Psoas muscle (tissue), 8 donors: ENCODE measurements at places on chromosomes 2 and 18. TPM values are rescaled to one million over a fixed set of nuclear protein-coding genes. Genes with fewer than 3 reads are reported as not detected.

DNA sequence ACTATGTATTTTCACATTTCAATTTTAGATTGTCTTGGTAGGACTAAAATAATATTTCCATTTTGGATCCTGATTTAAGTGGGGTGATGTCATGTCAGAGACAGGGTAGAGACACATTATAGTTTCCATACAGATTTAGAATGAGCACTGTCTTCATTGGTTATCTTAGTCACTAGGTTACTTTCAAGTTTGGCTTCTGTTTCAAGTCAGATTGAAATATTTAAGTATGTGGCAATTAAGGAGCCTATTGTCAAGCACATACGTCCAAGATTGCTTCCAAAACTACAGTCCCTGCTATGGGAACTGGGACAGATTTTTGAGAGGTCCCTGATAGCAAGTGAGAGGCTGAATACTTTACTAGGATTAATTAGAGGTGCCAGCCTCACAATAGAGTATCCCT lies 89.2 kb upstream of the FAM117B start:
- DNase-seq, result no peak

GRCh38 chr18:50659091-50660003 lies 99.5 kb downstream of the MAPK4 start:
- DNase-seq, result no peak

GRCh38 chr18:596288-596881 lies 403 bp upstream of the CLUL1 start:
- no peak for DNase-seq

TTN gene
- polyA plus RNA-seq, result 137 TPM

BIN1 gene
- 1,667 TPM for polyA plus RNA-seq
